ENCODE measurements at places on chromosomes 3 and 15. TPM values are rescaled to one million over a fixed set of nuclear protein-coding genes. Genes with fewer than 3 reads are reported as not detected.

Gene TP63
- not detected for total RNA-seq

Gene LTK
- total RNA-seq = 0.13 TPM

Gene TNIK
- total RNA-seq = 61.7 TPM

Gene PPARG
- total RNA-seq = 6.0 TPM

Gene GHRL
- total RNA-seq = not detected

Gene ITIH3
- not detected for total RNA-seq

Gene CLDN18
- not detected for total RNA-seq

Gene GOLGA8B
- 35.5 TPM for total RNA-seq

Gene BOC
- 0.86 TPM for total RNA-seq

Gene STRC
- not detected for total RNA-seq

Gene NR2E3
- 0.27 TPM for total RNA-seq

Gene IL5RA
- total RNA-seq = not detected

Gene CTXN2
- not detected for total RNA-seq

Gene UNC13C
- total RNA-seq = under 0.01 TPM

Gene IQCF6
- not detected for total RNA-seq

Gene SERINC4
- total RNA-seq = not detected

Gene RAB6B
- total RNA-seq = 0.72 TPM

Gene RHOV
- total RNA-seq = not detected

Gene SEMA6D
- 10.0 TPM for total RNA-seq

Gene STRA6
- not detected for total RNA-seq

Gene DRD3
- not detected for total RNA-seq

Gene MAP6D1
- 1.9 TPM for total RNA-seq

Gene ADCY5
- not detected for total RNA-seq

Gene C3orf18
- 3.4 TPM for total RNA-seq

Gene GOLGA8N
- total RNA-seq = 3.0 TPM

Gene KBTBD13
- not detected for total RNA-seq

Gene METTL6
- 38.2 TPM for total RNA-seq

Gene ARNT2
- 0.27 TPM for total RNA-seq

Gene USF3
- 15.5 TPM for total RNA-seq

Gene COL6A5
- total RNA-seq = not detected

Gene SH3GL3
- not detected for total RNA-seq

Measured in thoracic aorta endothelial cell (primary cell).